ENCODE measurements at places on chromosomes 3 and 15.

DNA sequence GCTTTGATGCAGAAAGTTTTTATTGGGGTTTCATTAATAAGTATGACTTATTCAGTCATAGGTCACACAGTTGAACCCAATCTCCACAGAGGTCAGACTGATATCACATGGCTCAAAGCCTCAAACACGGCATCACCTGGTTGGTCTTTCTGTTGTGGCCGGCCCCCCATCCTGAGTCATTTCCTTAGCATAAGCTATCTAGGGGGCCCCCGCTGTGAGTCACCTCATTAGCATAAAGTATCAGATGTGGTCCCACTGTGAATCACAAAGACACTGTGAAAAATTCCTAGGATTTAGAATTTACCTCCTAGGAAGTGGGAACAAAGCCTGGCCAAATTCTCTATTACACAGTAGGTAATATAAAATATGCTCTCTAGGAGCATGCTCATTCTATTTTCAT is 502.2 kb downstream of the PYDC2 start:
- no peak for DNase-seq

DNA sequence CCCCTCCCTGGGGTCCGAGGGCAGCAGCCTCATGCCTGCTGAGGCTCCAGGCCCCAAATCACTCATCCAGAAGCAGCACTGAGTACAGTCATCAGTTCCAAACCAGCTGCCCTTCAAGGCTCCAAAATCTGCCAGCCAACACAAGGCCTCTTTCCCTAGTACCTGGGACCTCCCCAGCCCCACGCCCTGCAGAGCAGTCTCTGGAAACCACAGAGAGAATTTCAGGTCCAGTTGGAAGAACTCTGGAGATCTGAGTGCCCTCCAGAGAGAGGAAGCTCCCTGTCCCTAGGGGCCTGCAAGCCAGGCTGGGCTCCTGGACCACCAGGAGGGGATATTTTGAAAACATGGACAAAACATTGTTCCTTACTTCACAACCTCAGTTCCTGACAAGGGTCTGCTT is 26.2 kb downstream of the TKT start:
- DNase-seq, result no peak

GRCh38 chr15:85795337-85796305 is 896 bp upstream of the KLHL25 start:
- DNase-seq, result no peak

GRCh38 chr3:188993181-188993580 is 178.6 kb upstream of the TPRG1 start:
- peak; percentile 59 for DNase-seq

GRCh38 chr3:143697975-143698374 is 150.3 kb downstream of the SLC9A9 start:
- no peak for DNase-seq

DNA sequence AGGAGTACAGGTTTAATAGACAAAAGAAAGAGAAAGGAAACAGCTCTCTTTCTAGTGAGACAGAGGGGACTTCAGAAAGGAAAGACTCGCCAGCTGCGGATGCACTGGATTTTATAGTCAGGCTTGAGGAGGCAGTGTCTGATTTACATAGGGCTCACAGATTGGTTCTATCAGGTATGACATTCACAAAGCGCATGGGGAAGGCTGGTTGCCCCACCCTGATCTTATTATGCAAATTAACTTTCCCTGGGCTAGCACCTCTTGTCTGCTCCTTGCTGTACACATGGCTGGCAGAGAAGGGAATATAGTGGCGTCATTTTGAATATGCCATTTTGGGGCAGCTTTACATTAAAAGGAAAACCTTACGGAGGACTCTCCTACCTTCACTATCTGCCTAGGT is 938.4 kb upstream of the SEMA6D start:
- DNase-seq, result no peak

- DNase-seq, result no peak
These were observed 47.1 kb downstream of the IL12A start for GRCh38 chr3:160035757-160036156.

- DNase-seq, result no peak
These were observed 26.9 kb upstream of the LCTL start for GRCh38 chr15:66592505-66593218.

DNA sequence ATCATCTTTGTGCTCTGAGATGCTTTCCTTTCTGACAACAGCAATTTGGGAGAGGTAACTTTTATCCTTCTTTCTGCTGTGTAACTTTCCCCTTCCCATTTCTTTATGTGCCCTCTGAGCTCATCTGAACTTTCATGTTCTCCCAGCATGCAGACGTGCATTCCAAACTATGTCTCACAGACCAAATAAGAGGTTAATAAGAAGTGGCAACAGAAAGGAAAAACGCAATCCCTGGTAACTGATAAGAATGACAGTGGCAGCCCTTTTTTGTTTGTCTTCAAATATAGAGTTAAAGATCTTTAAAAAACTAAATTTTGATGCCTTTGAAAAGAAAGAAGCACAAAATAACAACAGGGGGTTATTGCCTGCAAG is 533.4 kb downstream of the FOXP1 start:
- no peak for DNase-seq

GRCh38 chr15:53837263-53837662 is 77.8 kb upstream of the WDR72 start:
- peak; percentile 78 for DNase-seq

DNA sequence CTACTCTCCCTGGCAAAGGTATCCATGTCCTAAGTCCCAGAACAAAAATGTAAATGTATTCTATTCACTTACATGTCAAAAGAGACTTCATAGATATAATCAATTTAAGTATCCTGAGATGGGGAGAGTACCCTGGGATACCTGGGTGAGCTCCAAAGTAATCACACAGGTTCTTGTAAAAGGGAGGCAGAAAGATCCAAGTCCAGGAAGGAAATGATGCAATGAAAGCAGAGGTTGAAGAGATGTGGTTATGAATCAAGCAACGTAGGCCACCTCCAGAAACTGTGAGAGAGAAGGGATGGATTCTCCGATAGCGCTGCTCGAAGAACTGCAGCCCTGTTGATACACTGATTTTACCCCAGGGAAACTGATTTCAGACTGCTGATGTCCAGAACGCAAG is 93.9 kb upstream of the VGLL3 start:
- DNase-seq, result no peak

DNA sequence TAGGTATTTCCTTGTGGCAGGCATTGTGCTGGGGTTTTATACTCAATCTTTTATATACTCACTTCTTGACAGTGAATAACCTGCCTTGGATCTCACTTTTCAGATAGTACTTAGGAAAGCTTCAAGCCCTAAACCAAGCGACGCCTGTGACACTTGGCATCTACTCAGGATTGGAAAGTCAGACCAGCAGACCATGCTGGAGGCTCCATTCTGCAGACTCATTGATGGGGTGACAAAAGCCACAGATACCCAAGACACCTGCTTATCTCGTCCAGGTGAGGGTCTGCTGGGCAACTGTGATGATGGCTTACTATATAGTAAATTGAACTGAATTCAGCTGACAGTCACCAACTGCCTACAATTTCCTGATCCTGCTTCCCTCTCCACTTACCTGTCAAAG is 79.4 kb upstream of the MRPS22 start:
- no peak for DNase-seq

DNA sequence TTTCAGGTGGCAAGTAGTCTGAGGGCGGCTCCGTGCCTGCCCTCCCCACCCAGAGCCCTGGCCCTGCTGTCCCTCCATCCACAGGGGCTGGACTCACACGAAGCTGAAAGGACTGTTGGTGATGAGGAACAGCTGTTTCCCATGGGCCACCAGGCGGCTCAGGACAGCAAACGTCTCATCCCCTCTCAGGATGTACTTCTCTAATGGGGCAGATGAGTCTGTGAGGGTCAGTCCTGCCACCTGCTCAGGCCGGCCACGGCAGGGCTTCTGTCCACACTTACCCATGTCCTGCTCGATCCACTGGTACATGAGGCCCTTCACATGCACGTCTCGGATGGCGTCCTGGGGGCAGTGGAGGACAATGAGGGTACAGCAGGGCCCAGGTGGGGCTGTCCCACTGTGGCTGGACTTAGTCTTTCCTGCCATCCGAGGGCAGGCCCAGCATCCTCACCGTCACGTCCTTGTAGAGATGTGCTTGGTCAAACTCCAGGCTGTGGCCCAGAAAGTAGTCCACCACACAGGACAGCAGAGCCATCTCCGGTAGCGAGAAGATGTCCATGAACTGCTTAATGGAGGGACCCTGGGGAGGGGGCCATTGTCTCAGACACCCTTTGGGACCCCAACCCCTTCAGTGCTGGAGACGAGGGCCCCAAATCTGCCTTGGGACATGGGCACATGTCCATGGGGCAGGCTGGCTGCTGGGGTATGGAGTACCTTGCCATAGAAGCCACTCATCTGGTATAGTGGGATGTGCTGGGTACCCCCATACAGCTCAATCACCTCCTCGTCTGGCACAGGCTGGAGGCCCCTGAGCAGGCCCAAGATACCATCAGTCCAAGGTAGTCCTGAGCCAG is 5.7 kb downstream of the NT5DC2 start:
- no peak for DNase-seq

- peak; percentile 74 for DNase-seq
These were observed 51.3 kb downstream of the TIPARP start for GRCh38 chr3:156725682-156726081.

- DNase-seq, result no peak
These were observed at the start of gene SHISA5 for GRCh38 chr3:48504051-48504946. Gene SHISA5 (minus strand): TSS chr3:48504174. CDS start chr3:48504094, 80 bp downstream.

DNA sequence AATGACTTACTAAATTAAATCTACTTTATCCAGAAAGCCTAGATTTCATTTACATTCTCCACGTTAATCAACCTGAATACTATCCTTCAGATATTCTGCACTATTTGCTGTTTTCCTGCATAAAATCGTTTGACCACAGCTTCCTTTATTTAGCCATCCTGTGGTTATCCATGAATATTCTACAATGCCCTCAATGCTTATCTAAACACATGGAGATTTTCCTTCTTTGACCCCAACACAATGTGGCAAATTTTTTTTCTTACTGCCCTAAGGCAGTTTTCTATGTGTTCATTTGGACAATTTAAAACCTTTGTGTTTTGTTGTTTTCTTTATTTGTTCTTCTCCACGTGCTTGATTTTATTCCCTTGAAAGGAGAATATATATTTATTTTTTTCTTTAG is 495.5 kb upstream of the ROBO1 start:
- no peak for DNase-seq

DNA sequence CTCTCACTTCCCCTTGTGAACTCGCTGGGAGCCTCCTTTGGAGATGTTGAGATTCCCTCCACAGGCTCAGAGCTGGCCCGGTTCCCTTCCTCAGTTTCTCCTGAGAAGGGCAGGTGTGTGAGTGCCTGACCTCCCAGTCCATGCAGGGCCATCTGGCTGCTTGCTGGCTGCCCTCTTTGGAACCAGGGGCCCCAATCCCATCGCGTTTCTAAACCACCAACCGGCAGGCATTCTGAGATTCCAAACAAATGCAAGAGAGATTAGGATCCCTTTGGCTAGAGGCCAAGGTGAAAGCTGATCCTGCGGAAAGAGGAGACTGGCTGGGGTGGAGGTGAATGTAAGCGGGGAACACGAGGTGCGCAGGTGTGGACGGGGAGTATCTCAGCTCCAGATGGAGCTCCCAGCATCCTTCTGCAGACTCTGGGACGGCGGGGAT is 2.9 kb upstream of the PRRT3 start:
- no peak for DNase-seq

DNA sequence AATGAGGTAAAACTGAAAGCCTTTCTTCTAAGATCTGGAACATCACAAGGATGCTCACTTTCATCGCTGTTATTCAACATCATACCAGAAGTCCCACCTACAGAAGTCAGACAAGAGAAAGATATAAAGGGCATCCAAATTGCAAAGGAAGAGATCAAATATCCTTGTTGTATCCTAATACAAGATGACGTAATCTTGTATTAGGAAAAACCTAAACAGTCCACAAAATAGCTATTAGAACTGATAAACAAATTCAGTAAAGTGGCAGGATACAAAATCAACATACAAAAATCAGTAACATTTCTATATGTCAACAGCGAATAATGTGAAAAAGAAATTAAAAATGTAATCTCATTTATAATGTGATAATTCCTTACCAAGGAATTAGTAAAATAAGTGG is 195.1 kb upstream of the CBLB start:
- DNase-seq, result no peak

DNA sequence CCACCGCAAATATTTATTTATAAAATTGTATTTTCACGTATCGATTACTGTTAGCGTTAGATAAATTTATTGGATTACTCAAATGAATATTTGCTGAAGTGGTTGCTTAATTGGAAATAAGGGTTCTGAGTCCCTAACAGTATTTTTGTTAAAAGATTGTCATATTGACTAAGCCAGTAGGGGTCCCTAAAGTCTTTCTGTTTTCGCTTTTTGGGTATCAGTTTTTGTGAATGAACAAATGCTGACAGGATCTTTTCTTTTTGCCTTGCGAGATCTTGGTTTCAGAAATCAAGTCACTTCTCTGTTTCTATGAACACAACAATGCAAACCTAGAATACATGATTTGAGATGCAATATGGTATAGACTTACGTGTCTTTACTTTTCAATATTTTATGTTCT is 7.1 kb downstream of the RAD51 start:
- peak; percentile 1 for DNase-seq
